NCI-H1417 (cell line): ENCODE measurements at places on chromosomes 4 and X.

DNA sequence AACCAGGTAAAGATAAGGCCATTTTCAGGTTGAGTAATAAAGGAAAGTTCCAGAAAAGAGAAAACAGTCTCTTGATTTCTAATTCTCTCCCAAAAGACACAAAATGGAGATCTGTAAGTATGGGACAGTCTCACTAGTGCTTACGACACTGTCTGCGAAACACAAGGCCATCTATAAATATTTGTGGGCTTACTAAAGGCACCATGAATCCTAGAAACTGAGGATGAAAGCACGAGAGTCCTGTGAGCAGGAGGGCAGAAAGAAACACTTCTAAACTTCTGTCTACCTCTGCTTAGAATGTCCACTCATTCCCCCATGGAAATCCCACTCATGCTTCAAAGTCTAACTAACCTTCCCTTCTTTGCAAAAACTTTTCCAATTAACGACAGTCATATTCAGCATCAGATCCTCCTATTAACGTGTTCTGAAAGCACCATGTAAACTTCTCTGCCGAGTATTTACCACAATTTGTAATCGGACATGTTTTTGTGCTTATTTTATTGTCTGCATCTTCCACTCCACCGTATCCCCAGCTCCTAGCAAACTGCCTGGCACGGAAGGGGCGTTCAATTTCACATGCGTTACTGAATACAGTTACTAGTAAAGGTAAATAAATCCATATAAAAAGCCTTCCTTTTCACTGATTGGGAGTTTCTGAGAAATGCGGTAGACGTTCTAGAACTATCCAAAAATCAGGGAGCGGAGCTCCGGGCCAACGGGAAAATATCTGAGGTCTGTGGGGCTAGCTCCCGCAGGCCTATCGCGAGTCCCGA is 665 bp downstream of the PSMD10 start:
- peak; percentile 66 for DNase-seq

GRCh38 chr4:151052785-151053184 is 37.7 kb upstream of the LRBA start:
- no peak for DNase-seq

GRCh38 chr4:169664615-169665014 is 44.2 kb downstream of the CLCN3 start:
- no peak for DNase-seq

GRCh38 chr4:140819610-140820009 is 63.4 kb upstream of the TBC1D9 start:
- no peak for DNase-seq

DNA sequence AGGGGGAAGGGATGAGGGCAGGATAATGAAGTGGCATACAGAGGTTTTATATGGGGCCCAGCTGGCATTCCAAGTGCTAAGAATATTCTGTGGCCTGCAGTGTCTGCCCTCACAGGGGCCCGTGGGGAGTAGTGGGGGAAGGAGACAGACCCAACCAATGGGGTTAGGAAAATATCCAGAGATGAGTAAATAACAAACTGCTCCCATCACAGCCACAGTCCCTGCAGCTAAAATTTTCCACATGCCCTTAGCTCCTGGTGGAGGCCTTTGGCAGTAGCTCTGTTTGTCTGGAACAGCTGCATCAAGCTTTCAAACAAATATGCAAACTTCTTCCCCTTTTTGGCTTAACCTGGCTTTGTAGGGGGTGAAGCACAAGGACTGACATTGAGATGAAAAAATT is 3.1 kb downstream of the SRPX2 start:
- no peak for DNase-seq

GRCh38 chr4:188370777-188371176 is 231.5 kb downstream of the TRIML1 start:
- DNase-seq: no peak

GRCh38 chr4:183011213-183011907 is 87.7 kb upstream of the WWC2 start:
- no peak for DNase-seq

GRCh38 chr4:73036123-73036522 is 33.4 kb downstream of the COX18 start:
- no peak for DNase-seq

- peak; percentile 13 for DNase-seq
Measured at GRCh38 chr4:130808492-130808891, 1712.5 kb downstream of the C4orf33 start.

DNA sequence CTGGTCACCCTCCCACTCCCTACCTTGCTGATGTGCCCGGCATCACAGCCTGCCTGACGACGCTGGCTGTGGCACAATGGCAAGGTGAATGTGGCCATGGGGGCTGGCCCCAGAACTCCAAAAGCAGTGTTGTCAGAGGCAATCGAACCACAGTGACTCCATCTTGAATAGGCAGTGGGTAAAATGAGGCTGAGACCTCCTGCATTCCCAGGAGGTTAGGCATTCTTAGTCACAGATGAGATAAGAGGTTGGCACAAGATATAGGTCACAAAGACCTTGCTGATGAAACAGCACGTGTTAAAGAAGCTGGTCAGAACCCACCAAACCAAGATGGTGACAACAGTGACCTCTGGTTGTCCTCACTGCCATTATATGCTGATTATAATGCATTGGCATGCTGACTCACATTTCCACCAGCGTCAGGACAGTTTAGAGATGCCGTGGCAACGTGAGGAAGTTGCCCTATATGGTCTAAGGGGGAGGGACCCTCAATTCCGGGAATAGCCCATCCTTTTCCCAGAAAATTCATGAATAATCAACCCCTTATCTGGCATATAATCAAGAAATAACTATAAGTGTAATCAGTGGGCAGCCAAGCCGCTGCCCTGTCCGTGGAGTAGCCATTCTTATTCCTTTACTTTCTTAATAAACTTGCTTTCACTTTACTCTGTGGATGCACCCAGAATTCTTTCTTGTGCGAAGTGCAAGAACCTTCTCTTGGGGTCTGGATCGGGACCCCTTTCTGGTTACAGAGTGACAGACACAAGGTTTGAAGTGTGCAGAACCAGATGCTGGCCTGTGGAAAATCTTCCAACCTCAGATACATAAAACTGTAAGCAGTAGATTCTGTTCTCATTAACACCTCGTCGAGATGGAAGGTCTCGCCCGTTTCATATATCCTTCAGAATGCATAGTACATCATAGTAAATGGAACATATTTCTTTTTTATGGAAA is 26.8 kb upstream of the CLDN24 start:
- DNase-seq: no peak

GRCh38 chrX:7027071-7027470 is 120.4 kb upstream of the STS start:
- no peak for DNase-seq

GRCh38 chr4:73705056-73705432 is 35.3 kb upstream of the CXCL8 start:
- no peak for DNase-seq

DNA sequence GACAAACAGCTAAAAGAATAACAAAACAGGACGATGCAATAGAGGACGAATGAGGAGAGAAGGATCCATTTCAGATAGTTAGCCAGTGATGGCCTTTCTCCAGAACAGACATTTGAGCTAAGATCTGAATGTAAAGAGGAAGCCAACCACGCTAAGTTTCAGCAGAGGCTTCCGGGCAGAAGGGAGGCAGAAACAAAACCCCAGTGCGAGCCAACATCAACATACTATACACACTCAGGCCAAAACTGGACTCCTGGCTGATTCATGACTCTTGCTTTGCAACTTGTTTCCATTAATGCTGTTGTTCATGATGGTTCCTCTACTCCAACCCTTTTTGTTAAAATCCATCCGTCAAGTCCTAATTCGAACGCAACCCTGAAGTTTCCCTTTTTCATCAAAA is 730.3 kb downstream of the TRIML1 start:
- DNase-seq: no peak

DNA sequence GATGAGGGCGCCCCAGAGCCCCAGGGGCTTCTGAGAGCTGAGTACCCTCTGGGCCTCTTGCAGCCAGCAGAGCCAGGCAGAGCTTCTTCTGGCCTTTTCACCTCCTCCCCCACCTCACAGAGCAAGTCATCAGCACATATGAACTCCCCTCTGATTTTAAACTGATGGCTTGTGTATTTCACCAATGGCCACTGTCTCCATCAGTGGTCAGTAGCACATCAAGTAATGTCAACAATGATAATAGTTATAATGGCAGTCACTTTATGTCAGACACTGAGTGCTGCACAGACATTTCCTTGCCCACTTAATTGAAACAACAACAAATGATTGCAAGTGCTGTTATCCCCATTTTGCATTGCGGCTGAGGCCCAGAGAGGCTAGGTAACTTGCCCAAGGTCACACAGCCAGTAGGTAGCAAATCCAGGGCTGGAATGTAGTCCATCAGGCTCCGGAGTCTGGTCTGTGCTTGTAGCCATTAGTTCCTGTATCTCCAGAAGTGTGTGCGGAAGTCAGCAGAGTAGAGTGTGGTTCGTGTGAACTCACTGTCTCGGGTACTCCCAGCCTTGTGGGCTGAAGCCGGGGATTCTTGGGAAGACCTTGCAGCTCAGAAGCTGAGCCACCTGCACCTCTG is 3.0 kb downstream of the ATP2B3 start:
- no peak for DNase-seq

DNA sequence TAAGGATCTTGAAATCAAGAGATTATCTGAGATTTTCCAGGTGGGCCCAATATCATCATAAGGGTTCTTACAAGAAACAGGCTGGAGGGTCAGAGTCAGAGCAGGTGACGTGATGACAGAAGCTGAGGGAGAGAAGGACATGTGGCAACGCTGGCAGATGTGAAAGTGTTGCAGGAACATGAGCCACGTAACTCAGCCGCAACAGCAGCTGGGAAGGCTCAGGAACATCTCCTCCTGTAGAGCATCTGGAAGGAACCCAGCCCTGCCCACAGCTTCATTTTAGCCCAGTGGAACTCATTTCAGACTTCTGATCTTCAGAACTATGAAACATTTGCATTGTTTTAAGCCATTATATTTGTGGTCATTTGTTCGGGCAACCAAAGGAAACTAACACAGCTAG is 156.3 kb upstream of the VEGFC start:
- no peak for DNase-seq

- DNase-seq: no peak
Measured at GRCh38 chr4:164930647-164931046, 46.8 kb downstream of the TRIM61 start.

GRCh38 chr4:108425988-108426387 is 194.4 kb upstream of the RPL34 start:
- no peak for DNase-seq

GRCh38 chr4:107349732-107350131 is 313.6 kb upstream of the DKK2 start:
- no peak for DNase-seq

- peak; percentile 73 for DNase-seq
Measured at GRCh38 chr4:27594922-27595321, 734.3 kb downstream of the STIM2 start.
